ENCODE measurements at places on chromosomes 6 and 20.

DNA sequence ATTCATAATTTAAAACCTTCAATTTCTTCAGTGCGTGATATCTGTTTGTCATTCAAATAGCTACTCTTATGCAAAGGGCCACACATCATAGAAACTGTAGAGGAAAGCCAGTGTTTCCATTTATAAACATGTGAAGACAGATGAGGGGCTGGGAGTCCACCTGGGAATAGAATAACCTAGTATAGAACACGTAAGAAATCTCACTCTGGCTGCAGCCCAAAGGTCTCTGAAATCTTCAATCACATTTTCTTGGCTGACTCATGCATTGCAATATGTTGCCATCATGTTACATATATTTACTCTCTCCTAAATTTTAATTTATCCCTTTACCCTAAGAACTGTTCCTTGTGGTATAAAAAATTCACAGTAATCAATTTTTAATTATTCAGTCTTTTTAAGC lies 123.2 kb downstream of the ELOVL4 start:
- no peaks in the 10 kb centered on the region for H3K36me3 ChIP-seq
- H3K27ac ChIP-seq: no peak overlapping the region
- no peaks in the 10 kb centered on the region for H3K4me1 ChIP-seq
- H3K4me3 ChIP-seq: no peak overlapping the region
- no peak for DNase-seq

GRCh38 chr6:154932515-154933027 lies 62.5 kb upstream of the TIAM2 start:
- H3K27ac ChIP-seq: no peak overlapping the region
- H3K36me3 ChIP-seq: no peaks in the 10 kb centered on the region
- no peaks in the 10 kb centered on the region for H3K4me1 ChIP-seq
- no peaks in the 10 kb centered on the region for H3K27me3 ChIP-seq

GRCh38 chr6:107704347-107705013 lies 119.6 kb downstream of the SCML4 start:
- H3K36me3 ChIP-seq: no peaks in the 10 kb centered on the region
- no peaks in the 10 kb centered on the region for H3K4me1 ChIP-seq
- no peak overlapping the region for H3K4me3 ChIP-seq
- no peak for DNase-seq

DNA sequence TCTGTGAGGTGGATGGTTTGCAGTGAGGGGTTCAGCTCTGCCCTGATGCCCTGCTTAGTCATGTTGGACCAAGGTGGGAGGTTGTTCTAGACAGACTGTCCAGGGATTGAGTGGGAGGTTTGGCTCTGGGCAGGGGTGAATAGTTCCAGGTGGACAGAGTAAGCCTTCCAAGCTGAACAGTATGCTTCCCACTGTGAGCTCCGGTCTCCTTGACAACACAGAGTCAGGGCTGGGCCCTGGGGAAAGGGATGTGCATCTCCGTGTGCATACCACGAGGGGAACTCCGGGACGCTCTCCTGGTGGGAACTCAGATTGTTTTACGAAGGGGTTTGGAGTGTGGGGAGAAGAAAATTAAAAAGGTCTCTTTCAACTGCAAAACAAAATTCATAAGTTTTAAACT lies 174.7 kb downstream of the DHX35 start:
- DNase-seq: no peak
- H3K27ac ChIP-seq: no peak overlapping the region
- no peak overlapping the region for H3K4me3 ChIP-seq
- H3K36me3 ChIP-seq: no peaks in the 10 kb centered on the region

GRCh38 chr6:164013480-164014208 lies 599.1 kb downstream of the QKI start:
- DNase-seq: no peak
- H3K36me3 ChIP-seq: no peaks in the 10 kb centered on the region
- H3K4me3 ChIP-seq: no peak overlapping the region
- H3K27me3 ChIP-seq: no peaks in the 10 kb centered on the region
- no peaks in the 10 kb centered on the region for H3K4me1 ChIP-seq
- H3K27ac ChIP-seq: no peak overlapping the region

DNA sequence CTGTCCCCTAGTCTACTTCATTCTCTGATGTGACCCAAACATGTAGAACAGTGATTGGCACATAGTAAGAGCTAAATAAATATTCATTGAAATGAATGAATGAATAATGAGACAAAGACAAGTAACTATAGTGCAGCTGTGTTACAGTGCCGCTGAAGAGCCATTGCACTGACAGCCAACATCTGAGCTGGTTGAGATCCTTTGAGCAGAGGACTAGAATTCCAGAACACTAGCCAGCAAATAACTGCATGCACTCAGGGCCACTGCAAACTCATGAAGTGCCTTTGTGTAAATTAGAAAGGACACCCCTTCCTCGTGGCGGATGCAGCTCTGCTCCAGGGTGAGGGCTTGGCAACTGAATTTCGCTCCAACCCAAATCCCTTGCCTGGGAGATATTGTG lies 230.3 kb upstream of the CDYL start:
- no peaks in the 10 kb centered on the region for H3K4me1 ChIP-seq
- no peaks in the 10 kb centered on the region for H3K36me3 ChIP-seq
- no peak overlapping the region for H3K4me3 ChIP-seq
- no peak overlapping the region for H3K27ac ChIP-seq

DNA sequence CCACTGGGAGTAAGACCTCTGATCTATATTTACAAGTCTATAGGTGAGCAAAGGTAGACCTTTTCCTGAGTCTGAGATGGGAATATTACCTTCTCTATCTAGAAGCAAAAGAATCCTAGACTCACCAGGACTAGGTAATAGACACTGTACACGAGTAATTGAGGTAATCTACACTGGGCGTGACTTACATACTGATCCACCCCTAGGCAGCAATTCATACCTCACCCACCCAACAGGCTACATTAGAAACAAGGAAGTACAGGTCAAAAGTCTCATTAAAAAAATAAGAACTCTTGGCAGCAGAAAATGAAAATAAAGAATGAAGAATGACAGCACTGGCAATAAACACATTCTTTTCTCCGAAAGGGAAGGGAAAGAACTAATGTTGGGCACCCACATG lies 7.6 kb downstream of the CSNK2A1 start:
- no peak overlapping the region for H3K27ac ChIP-seq
- no peaks in the 10 kb centered on the region for H3K27me3 ChIP-seq
- no peak for DNase-seq

- H3K4me1 ChIP-seq: no peaks in the 10 kb centered on the region
- H3K4me3 ChIP-seq: no peak overlapping the region
- no peak overlapping the region for H3K27ac ChIP-seq
- H3K27me3 ChIP-seq: no peaks in the 10 kb centered on the region
- no peak for DNase-seq
- H3K36me3 ChIP-seq: no peaks in the 10 kb centered on the region
Measured at GRCh38 chr6:15826814-15827318, 164.0 kb upstream of the DTNBP1 start.

DNA sequence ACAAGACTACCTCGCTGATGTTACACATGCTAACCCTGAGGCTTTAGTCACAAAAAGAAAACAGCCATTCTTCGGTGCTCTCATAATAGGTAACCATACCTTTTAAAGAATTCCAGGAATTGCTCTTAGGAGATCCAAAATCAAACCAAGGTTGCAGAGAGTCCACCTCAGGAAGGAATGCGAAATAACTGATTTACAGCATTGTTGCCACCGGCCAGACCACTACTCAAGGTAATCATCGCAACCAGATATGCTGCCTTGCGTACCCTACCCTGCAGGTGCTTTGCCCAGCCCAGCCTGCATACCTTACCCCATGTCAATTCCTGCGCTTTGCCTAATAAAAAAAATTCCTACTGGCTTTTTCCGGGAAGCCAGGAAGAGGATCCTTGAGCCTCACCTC lies 27.0 kb downstream of the NUP153 start:
- peak overlapping the region; percentile 22 for H3K27ac ChIP-seq
- H3K4me1 ChIP-seq: peaks cover 3% of the 10 kb centered on the region
- H3K36me3 ChIP-seq: peaks cover 12% of the 10 kb centered on the region
- no peak overlapping the region for H3K4me3 ChIP-seq
- H3K27me3 ChIP-seq: no peaks in the 10 kb centered on the region

DNA sequence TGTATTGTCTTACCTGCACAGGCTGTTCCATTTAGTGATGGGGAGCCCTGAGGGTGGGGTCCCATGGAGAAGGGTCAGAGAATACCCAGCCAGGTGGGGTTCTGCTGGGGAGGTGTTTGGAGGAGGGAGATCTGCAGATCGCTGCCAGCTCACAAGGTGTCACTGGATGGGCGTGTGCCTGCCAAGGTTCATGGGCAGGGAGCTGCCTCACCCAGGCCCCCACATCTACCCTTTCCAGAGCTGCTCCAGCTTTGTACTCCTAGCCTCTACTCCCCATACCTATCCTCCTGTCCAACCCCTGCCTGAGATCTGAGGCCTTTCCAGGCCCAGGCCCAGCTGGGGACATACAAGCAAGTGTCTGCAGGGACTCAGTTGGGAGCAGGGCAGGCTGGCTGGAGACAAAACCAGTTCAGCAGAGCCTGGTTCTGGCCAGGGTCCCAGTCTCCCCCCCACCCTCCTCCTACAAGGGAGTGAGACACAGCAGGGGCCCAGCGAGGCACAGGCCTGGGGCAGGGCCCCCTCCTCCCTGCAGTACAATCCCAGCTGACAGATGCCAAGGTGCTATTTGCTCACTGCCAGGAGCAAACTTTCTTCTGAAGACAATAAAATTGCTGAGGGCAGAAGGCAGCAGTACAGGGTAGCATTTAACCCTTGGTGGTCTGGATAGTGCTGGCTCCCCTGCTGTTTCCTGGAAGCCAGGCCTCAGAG lies 19.7 kb downstream of the SPDEF start:
- H3K27ac ChIP-seq: no peak overlapping the region
- H3K4me1 ChIP-seq: no peaks in the 10 kb centered on the region
- H3K27me3 ChIP-seq: no peaks in the 10 kb centered on the region
- H3K36me3 ChIP-seq: no peaks in the 10 kb centered on the region
- DNase-seq: no peak

- peaks cover 7% of the 10 kb centered on the region for H3K4me1 ChIP-seq
- no peak overlapping the region for H3K4me3 ChIP-seq
- H3K36me3 ChIP-seq: no peaks in the 10 kb centered on the region
- DNase-seq: no peak
- no peaks in the 10 kb centered on the region for H3K27me3 ChIP-seq
Measured at GRCh38 chr6:169162752-169163407, 90.8 kb downstream of the THBS2 start.

DNA sequence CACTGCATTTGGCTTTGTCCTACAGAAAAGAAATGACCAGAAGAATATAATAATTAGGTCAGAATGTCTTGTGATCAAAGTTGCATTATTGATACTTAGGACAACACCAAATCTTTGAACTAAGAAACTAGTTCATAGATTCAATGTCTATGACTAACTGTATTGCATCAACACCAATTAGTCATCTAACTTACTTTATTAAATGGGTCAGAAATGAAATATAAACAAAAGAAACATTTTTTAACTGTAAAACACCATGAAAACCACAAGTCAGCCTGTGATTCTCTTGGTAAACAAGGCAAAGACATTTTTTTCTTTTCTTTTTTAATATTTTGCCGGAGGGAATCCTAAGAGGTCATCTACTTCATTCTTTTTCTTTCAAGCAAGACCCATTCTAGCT lies 114.1 kb upstream of the HDDC2 start:
- no peaks in the 10 kb centered on the region for H3K4me1 ChIP-seq
- H3K36me3 ChIP-seq: no peaks in the 10 kb centered on the region
- H3K4me3 ChIP-seq: no peak overlapping the region
- H3K27me3 ChIP-seq: no peaks in the 10 kb centered on the region
- no peak for DNase-seq

GRCh38 chr6:117568831-117569410 lies 33.4 kb downstream of the GOPC start:
- H3K4me1 ChIP-seq: no peaks in the 10 kb centered on the region
- no peaks in the 10 kb centered on the region for H3K27me3 ChIP-seq
- peaks cover 31% of the 10 kb centered on the region for H3K36me3 ChIP-seq
- H3K4me3 ChIP-seq: no peak overlapping the region

DNA sequence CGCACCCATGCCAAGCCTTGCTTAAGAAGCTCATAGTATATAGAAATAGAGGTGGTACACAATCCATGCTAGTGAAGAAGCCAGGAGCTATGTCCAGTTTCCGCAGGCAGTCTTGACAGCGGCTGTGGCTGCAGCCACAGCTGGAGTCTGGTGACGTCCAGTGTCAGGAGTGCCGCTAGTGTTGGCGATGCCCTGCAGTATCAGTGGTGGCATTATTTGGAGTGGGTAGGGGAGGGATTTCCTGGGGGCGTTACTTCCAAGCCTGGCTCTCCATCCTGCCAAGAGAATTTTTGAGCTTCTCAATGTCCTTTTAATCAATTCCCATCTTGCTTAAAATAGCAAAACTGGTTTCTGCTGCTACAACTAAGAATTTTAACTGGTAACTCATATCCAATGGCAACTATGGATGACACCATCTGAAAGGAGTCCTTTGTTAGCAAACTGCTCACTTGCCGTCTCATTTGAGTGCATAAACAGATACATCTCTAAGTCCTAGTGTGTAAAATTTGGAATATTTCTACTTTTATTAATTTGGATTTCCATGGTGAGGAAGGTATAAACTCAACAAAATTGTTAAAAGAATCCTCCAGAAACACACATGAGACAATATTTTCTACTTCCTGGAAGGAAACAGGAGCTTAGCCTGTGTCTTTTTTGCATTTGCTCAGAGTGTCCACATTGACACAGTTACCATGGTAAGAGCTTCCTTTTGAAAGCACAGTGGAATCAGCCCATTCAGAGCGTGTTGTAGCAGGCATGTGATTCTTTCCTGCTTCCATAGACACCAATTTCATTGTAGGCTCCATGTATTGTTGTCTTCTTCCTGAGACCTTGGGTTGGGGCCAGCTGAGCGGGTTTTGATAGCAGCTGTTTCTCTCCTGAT lies 44.6 kb upstream of the PXDC1 start:
- H3K36me3 ChIP-seq: no peaks in the 10 kb centered on the region
- H3K4me3 ChIP-seq: no peak overlapping the region
- no peak for DNase-seq
- peaks cover 27% of the 10 kb centered on the region for H3K4me1 ChIP-seq

DNA sequence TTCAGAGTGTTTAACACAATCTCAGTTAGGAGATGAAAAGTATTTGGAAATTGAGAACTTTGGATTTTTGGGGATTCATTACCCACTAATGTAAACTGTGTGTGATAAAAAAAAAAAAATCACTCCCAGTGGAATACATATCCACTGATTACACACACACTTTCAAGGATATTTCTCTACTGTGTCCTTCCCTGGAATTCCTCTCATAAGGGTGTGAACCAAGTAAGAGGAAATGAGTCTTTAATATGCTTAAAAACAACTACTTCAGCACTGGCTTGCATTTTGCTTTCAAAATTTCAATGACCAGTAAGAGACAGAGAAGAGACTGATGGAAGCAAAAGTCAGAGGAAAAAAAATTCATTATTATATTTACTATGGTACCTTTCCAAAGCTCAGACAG lies 24.5 kb upstream of the MYCT1 start:
- H3K4me1 ChIP-seq: no peaks in the 10 kb centered on the region
- H3K4me3 ChIP-seq: no peak overlapping the region
- no peak overlapping the region for H3K27ac ChIP-seq
- no peak for DNase-seq
- no peaks in the 10 kb centered on the region for H3K27me3 ChIP-seq

GRCh38 chr6:133835901-133836300 lies 53.0 kb upstream of the TCF21 start:
- no peaks in the 10 kb centered on the region for H3K4me1 ChIP-seq
- H3K27me3 ChIP-seq: no peaks in the 10 kb centered on the region
- H3K27ac ChIP-seq: no peak overlapping the region
- H3K4me3 ChIP-seq: no peak overlapping the region
- H3K36me3 ChIP-seq: no peaks in the 10 kb centered on the region

Data from upper lobe of left lung (tissue), 6 donors.